ENCODE measurements at places on chromosomes 1 and 21.
A peak's percentile ranks its signal among the peaks of the same experiment; 100 is the strongest.

DNA sequence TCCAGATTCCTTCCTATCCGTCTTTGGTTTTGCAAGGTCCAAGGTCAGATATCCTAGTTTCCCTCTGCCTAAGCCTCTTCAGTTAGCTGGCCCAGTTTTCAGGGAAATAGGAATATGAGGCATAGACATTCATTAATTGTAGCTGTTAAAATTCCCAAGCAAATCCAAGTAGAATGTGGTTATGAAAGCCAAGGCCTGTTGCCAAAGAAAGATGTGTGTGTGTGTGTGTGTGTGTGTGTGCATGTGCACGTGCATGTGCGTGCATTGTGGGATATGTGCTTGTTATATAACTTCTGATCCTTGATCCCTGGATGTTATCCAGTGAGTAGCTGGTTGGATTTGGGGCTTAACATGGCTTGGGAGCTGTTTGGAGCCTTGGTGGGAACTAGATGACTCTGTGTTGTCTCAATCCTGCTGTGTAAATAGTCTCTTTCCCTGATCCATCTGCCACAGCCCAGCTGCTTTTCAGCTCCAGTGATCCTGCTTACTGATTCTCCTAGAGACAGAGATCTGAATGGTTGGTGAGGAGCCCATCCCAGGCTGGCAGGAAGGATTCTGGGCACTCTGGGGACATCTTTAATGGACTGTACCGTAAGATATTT, 70.6 kb upstream of the GCLM start:
- peak; percentile 69 for DNase-seq

GRCh38 chr21:41393876-41394465, 32.1 kb upstream of the MX1 start:
- no peak for DNase-seq

GRCh38 chr1:6960291-6960811, 175.1 kb downstream of the CAMTA1 start:
- DNase-seq: no peak

DNA sequence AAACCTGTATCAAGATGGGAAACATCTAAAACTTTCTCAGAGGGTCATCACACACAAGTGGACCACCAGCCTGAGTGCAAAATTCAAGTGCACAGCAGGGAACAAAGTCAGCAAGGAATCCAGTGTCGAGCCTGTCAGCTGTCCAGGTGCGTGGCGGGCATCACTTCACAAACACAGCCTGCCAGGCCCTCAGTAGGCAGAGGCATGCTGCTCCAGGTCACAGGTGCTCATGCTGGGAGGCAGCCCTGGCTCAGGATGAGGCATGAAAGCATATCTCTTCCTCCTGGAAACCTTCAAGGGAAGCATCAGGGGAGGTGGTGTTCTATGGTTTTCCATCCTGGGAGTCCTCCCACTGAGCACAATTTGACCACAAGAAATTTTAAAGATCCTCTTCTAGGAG, 6.3 kb downstream of the CD2 start:
- no peak for DNase-seq

DNA sequence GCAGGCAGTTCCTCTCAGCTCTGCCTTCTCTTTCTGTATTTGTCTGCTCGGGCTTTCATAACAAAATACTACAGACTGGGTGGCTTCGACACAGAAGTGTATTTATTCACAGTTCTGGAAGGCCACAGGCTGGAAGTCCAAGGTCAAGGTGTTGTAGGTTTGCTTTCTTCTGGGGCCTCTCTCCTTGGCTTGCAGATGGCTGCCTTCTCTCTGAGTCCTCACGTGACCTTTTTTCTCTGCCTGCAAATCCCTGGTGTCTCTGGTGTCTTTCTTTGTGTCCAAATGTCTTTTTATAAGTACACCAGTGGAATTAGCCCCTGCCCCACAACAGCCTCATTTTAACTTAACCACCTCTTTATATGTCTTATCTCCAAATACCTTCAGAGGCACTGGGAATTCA, 250.0 kb downstream of the TM2D1 start:
- DNase-seq: no peak

DNA sequence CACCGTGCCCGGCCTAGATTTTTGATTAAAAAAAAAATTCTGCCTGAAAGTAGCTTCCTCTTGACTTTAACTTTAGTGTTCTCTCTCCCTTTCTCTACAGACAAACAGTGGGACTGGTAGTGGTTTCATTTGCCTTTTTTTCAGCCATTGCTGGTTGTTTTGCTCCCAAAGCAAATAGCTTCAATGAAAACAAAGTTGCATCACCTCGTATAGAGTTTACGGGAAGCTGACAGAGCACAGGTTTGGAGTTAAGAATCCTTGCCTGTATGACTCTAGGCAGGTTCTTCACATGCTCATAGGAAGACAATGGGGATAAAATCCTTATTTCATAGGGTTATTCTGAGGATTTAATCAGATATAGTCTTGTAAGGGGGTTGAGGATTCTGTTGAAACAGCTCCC, 21.6 kb downstream of the AADACL4 start:
- no peak for DNase-seq

DNA sequence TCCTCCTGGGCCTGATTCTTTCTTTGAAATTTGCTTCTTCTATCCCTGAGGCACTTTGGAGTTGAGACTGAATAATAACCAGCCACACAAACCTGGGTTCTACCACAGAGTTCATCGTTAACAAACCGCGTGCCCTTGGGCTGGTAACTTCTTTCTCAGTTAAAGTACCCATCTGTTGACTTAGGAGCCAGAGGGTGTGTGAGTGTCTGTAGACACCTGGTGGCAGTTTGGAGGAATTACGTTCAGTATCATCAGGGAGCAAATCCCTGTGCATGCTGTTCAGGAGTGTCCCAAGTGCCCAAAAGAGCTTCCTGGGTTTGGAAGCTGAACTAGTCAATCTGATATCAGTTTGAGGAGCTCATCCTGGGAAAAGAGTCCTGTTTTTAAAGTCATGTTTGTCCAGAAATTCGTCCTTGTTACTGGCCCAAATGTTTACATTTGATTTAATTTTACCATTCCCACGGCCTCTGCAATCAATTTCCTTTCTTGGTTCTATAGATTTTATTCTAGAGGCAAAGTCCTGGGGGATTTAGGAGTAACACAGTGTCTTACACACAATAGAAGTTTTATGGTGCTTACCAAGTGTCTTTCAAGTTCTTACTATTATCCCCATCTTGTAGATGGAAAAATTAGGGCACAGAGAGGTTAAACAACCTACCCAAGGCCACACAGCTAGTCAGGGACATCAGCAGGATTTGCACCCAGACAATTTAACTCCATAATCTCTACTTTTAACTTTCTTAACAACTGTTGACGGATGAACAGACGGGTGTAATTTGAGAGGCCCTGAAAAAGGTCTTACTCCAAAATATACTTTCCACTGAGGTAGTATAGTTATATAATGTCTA, 26.7 kb upstream of the RPTN start:
- no peak for DNase-seq

DNA sequence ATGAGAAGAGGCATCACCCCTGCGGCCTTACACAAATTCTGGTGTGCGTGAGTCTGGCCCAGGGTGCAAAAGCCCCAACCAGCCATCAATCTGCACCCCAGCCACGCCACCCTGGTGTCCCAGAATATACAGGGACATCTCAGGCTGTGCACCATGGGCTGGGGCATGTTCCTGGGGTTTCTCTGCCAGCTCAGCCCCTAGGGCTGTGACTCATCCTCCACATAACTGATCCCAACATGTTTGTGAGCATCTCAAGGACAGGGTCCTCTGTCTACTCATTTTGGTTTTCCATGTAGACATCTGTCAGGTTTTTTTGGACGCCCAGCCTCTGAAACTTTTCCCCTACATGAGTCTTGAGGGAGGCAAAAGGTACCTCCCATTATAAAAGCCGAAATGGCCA, 511 bp downstream of the ZNF683 start:
- DNase-seq: no peak

DNA sequence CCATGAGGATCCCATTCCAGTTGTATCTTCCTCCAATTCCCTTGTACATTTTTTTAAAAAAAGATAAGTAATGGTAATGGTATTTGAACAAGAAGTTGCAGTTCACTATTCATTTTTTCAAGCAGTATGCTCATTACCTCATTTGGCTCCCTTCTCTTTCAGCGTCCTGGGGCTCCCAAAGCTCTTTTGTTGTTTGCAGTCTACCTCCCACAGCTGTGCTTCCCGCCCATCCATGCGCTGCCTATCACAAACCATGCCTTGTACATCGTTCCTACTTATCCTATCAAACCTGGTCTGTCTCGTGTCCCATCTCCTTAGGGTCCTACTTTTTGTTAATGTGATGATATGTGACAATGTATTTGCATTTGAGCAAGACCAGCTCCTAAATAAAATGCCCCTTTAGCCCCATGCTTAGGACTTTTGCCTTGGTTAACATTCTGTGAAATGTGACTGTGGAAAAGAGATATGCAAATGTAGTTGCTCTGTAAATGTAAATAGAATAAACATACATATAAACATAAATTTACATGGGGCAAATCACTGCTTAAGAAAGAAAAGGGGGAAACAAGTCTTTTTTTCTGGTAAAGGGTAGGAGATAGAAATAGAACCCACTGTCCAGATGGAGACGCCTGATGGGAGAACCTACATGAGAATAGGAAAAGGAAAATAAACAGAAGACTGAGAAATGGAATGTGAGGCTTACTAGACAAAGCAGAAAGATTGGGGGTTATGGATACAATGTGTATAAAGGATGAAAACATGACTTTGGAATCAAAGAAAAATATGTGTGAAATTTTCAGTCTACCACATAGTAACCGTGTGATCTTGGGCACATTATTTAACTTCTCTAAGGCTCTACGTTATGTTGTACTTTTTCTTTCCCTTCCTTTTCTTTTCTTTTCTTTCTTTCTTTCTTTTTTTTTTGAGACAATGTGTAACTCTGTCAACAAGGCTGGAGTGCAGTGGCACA, 59.8 kb upstream of the PLXNA2 start:
- no peak for DNase-seq

DNA sequence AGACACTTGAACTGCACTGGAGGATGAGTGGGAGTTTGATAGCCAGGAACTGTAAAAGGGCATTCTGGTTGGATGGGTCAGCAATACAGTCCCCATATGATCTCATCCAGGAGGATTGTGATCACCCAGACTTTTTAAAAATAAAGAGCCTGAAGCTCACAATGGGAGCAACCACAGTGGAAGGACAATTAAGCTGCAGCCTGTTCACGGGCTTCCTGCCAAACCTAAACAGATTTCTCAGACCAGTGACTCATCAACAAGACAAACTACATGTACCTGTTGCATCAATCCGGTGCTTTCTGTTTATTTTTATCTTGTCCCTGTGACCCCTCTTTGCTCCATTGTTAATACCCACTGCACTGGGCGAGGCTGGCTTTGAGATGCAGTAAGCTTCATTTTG, 52.3 kb downstream of the PAPPA2 start:
- DNase-seq: no peak

DNA sequence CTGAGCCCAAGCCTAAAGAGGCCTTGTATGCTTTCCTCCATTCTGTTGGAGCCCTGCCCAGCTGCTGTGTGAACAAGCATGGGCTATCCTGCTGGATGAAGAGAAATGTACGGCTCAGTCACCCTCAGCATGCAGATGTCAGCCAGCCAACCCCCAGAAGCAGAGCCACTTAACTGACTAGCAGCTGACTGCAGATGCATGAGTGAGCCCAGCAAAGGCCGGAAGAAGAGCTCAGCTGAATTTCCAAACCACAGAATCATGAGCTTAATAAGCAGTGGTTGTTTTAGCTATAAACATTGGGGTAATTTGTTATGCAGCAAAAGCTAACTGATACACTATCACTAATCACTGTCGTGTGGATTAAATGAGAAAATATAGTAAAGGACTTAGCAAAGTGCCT, 39.0 kb downstream of the FOXO6 start:
- DNase-seq: no peak

DNA sequence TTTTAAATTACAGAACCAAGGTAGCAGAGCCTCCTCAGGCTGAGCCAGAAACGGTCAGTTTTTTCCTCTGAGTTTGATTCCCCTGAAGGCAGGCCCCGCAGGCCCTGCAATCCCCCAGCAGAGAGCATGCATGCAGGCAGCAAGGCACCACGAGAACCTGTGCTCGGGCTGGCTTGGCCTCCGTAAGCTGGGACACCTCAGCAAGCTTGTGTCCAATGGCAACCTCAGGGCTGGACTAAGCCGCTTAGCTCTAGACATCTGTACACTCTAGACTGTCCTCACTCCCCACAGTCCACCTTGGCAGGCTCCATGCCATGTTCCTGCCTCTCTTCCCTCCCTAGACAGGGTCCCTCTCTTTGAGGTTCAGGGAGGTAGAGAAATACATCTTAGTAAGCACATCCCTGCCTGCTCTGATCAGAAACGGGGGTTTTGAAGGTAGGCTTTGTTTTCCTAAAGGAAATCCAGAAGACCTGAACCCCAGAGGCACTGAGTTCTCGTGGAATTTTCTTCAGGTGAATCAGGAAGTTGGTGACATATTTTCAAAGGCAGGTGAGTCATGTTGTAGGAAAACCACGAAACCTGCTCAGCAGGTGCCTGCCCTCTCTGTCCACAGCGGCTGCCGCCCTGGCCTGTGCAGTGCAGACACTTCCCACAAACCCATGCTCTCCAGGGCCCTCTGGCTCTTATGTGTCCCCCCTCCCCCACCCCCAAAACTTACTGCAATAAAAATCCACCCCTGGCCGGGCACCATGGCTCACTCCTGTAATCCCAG, 7.0 kb downstream of the TMEM63A start:
- DNase-seq: no peak

DNA sequence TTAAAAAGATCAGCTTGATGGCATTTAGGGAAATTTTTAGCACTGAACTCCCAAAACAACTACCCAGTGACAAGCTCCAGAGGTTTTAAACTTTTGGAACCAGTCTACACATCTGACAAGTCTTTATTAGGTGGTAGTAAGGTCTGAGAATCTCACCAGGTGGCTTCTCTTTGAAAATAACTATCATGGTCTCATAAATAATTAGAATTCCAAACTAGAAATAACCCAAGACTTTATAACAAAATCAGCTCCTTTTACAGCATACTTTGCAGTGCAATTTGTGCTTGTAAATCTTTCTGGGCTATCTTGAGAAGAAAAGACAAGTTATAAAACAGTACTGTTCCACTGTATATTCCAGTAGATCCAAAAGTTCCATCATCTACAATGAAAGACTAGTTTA, 108.7 kb downstream of the LTN1 start:
- no peak for DNase-seq

GRCh38 chr1:205700865-205701401, 20.6 kb upstream of the SLC45A3 start:
- DNase-seq: no peak

DNA sequence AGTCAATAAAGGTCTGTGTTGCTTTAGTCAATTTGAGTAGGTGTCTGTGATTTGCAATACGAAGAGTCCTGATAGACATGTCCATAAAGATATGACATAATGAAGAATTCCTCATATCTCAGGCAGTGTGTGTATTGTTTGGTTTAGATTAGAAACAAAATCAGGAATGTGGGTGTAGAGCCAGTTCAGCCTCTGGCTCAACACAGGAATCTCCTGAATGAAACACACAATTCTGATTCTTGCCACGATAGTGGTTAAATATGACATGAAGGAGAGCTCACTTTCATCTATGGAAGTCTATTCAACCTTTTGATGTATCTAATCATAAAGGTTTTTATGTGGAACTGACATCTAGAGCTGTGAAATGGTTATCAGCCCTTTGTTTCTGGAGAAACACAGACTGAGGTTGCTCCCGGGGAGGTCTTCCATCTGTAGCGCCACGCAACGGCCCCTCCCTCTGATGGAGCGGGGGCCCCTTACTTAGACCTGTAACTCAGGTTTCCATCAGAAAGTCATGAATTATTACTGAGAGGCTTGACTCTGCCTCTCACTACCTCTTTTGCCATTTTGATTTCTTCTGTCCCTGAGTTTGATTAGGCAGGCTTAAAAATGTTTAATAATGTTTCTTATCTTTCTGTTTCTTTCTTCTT, 19.5 kb downstream of the TSPAN2 start:
- DNase-seq: no peak
